ENCODE measurements at places on chromosomes 1 and 21. TPM values are rescaled to one million over a fixed set of nuclear protein-coding genes. Genes with fewer than 3 reads are reported as not detected.

CELF3 gene
- total RNA-seq = not detected

GRCh38 chr1:33346927-33347649 is 26.2 kb upstream of the A3GALT2 start:
- H3K4me1 ChIP-seq = peaks cover 56% of the 10 kb centered on the region
- no peak for DNase-seq
- no peaks in the 10 kb centered on the region for H3K27me3 ChIP-seq
- H3K4me3 ChIP-seq = peak overlapping the region; percentile 87

CA14 gene
- total RNA-seq = not detected

ZC3H12A gene
- 29.7 TPM for total RNA-seq

DNA sequence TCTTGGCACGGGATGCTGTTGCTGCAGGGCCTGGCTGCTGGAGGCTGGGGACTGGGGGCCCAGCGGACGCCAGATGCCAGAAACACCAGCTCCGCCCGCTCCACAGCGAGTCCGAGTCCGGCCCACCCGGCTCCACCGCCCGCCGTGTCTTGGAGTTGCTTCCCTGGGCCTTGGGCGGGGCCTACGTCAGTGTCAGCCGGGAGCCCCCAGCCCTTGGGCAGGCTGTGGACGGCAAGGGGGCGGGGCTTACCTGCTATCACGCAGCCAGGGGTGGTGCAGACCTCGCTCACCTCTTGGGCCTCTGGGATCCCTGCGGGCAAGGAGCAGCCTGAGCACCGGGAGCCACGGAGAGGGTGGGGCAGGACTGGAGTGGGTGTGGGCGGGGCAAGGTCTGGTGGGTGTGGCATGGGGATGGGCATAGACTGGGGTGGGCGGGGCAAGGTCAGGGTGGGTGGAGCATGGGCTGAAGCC is 21.8 kb downstream of the MMEL1 start:
- H3K4me1 ChIP-seq = no peaks in the 10 kb centered on the region
- no peaks in the 10 kb centered on the region for H3K36me3 ChIP-seq
- no peak overlapping the region for H3K4me3 ChIP-seq
- no peaks in the 10 kb centered on the region for H3K27me3 ChIP-seq
- no peak overlapping the region for H3K27ac ChIP-seq
- peak; percentile 70 for DNase-seq

DNA sequence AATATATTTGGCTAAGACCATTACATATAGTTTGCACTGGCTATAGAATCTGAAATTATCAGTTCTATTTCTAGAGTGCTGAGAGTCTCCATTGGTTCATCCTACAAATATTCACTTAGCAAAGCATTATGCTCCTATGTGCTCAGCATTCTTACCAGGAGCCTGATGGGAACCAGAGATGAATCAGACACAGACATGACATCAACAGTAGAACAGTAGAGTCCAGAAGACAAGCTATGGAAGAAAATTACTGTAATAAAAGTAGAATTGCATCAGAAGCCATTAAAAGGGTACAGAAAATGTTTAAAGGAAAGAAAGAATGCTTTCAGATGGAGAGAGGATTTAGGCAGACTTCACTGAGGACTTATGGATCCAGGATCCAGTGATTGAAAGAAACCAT is 271.7 kb upstream of the SNX7 start:
- H3K27me3 ChIP-seq = no peaks in the 10 kb centered on the region
- H3K4me1 ChIP-seq = peaks cover 12% of the 10 kb centered on the region
- H3K36me3 ChIP-seq = no peaks in the 10 kb centered on the region
- DNase-seq = no peak

LAMC2 gene
- total RNA-seq = 0.91 TPM

DNA sequence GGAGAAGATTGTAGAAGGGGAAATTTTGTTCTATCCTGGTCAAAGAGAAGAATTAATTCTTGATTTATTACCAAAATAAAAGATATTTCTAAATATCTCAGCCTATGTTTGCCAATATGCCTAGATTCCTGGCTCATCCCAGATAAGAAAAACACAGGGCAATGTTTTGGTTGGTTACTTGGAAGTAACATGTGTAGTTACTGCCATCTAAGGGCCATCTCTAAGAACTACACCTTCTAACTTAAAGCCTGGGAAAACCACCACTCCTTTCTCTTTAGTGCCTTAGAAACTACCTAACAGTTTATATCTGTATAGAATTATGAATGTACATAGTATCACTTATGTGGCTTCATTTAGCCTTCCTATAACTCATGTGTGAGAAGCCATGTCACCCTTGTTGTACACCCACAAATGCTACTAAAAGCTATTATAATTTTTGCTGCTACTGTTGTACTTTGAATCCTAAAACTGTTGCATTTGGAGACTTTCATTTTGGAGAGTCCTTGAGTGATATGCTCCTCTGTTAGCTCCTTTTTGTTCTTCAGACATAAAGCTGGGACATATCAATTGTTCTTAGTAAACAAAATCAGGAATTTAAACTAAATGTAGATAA is 4.5 kb downstream of the AIM2 start:
- peak overlapping the region; percentile 42 for H3K4me3 ChIP-seq
- peak overlapping the region; percentile 63 for H3K27ac ChIP-seq
- peaks cover 52% of the 10 kb centered on the region for H3K4me1 ChIP-seq
- no peak for DNase-seq

LMOD1 gene
- not detected for total RNA-seq

DNA sequence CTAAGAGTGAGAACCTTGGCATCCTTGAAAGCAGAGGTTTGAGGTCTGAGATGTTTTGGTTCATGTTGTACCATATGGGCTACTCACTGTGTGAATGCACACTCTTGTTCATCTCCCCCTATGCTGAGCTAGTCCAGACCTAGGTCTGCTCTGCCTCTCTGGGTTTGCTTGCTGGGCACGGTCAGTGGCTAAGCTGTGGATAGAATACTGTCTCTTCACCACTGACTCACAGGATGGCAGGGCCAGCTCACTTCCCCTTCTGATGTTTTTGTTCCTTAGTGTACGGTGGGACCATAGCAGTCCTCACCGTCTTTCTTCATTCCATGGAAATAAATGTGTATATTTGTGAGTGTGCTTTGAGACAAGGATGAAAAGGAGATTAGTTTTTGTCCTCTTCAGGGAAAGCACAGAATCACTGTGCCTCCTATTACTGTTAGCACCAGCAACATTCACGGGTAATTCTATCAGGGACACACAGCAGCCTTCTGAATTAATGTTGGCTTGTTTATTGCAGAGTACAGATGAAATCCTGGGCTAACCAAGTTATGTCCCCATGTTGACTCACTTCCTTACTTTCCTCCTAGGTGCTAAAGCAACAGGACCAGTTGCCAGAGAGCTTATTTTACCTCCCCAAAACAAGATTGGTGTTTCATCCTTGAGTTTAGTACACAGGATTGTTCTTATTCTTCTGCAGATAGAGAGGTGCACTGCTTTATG is 56.9 kb upstream of the IVNS1ABP start:
- H3K27me3 ChIP-seq = no peaks in the 10 kb centered on the region
- no peaks in the 10 kb centered on the region for H3K36me3 ChIP-seq
- no peak for DNase-seq
- peak overlapping the region; percentile 4 for H3K27ac ChIP-seq
